ENCODE measurements at places on chromosomes 4 and X.

- no peak for DNase-seq
Measured at GRCh38 chr4:178953447-178954120, 1511.3 kb upstream of the AGA start.

- DNase-seq, result no peak
Measured at GRCh38 chrX:153768311-153769157, 4.5 kb downstream of the PLXNB3 start.

GRCh38 chr4:100872811-100873210 lies 355.0 kb upstream of the EMCN start:
- no peak for DNase-seq

DNA sequence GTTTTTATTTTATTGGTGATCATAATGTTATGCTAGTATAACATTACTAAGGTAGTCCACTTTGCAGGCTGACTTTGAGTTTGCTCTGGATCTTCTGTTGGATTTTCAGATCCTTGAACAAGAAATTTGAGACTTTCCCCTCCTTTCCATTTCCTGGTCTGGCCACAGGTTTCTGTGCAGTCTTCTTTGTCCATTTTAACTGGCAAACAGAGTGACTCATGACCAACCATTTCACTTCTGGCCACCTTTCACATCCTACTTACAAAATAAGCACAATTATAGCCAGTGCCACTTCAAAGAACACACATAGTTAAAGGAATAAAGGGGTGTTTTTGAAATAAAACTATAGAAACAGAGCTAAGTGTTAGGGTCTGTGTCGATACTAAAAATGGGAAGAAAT lies 8.4 kb downstream of the ANK2 start:
- DNase-seq, result no peak

DNA sequence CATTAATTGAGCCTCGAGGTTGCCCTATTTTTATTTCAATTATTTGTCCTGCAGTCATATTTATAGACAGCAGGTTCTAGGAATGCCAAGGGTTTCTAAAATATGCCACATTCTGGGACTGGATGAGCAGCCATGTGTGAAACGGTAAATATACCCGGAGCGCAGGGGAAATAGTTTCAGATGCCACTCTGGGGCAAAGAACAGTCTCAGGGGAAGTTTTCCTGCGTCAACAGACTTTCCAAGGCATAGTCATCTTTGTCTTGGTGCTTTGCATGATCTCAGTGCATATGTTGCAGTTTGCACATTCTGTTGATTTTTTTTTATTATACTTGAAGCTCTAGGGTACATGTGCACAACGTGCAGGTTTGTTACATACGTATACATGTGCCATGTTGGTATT lies 71.0 kb downstream of the GPAT3 start:
- DNase-seq, result no peak

DNA sequence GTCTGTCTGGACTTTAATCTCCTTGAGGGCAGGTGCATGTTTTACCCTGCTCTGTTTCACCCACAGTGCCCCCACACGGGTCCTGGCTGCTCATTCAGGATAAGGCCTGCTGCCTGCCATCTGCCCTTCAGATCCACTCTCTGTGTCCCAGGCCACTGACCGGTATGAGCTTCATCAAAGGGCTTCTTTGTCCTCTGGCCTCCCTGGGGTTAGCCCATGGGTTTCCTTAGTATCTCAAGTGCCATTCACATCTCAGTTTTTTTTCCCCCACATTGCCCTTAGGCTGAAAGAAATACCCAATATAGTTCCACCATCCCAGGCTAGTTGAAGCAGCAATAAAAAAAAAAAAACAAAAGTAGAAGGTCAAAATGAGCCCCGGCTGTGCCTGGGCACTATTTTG lies 9.3 kb downstream of the CD99L2 start:
- DNase-seq, result no peak

- peak; percentile 46 for DNase-seq
Measured at GRCh38 chrX:133792198-133792953, 193.0 kb downstream of the GPC3 start.

DNA sequence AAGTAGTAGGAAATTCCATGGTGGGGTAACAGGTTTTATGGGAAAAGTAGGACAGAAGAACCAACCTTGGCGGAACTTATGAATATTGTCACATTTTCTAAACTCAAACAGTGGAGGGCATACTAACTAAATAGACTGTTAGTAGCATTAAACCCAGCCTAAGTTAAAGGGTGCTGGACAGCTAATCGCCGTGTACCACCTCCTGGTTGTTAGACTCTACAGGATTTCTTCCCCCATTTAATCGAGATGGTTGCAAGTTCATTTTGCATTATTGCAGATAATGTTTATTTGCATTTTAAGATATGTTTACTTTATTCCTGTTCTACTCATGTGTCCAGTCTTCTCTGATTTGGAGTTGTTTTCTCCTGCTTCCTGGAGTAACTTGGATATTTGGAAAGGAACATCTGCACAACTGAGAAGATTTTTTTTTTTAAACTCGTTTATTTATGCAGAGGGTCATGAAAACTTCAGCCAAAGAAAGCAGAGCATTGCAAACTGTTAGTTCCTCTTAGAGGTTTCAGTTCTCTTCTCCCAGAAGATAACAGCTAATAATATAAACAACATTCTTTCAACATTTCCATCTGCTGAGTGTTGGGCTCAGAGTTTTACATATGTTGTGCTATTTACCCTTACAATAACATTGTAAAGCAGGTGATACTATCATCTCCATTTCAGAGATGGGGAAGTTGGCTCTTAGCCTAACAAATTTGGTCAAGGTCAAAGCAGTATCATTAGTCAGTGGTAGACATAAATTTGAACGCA lies 51.5 kb upstream of the TBC1D9 start:
- DNase-seq, result no peak

- DNase-seq, result no peak
Measured at GRCh38 chrX:119419146-119419545, 20.0 kb downstream of the SLC25A43 start.

- no peak for DNase-seq
Measured at GRCh38 chr4:183515411-183515810, 10.6 kb downstream of the ING2 start.

DNA sequence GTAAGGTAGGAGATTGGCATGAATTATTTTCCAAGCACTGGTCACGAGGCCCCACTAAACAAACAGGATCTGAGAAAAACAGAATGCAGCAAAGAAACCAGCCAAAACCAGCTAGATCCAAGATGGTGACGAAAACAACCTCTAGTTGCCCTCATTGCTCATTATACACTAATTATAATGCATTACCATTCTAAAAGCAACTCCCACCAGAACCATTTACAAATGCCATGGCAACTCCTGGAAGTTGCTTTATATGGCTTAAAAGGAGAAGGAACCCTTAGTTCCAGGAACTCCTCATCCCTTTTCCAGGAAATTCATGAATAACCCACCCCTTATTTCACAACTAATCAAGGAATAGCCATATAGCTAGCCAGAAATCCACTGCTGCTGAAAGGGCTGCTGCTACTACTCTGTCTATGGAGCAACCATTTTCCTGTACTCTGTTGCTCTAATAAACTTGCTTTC lies 69.3 kb downstream of the ABCB7 start:
- no peak for DNase-seq

DNA sequence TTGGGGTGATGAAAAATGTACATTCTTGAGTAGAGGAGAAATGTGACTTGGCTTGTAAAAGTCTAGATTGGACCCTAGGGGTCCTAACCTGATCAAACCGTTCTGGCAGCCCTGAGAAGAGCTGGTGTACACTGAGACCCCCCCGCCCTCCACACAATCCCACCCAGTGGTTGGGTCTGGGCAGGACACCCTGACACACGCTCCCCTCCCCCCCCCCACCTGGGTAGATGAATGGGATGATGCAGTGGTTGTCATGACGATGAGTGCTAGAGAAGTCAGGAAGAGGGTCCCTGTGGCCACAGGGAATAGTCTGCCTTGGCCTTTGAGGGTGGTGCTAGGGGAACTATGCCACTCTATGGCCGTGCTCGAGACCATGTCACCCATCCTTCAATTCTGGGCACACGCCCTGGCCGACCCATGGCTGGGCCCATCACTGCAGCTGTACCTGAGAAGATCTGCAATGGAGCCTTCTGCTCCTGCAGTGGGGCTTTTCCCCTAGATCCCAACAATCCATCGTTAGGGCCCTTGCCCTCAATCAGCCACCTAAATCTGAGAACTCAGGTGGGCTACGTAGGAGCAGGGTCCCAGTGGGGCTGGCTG lies 4.4 kb downstream of the CDK16 start:
- DNase-seq, result no peak

- no peak for DNase-seq
Measured at GRCh38 chr4:140136509-140136908, 17.5 kb downstream of the MAML3 start.

- no peak for DNase-seq
Measured at GRCh38 chr4:21688596-21689265, 259.8 kb downstream of the KCNIP4 start.

GRCh38 chrX:103344606-103345005 lies 11.7 kb upstream of the TCEAL9 start:
- no peak for DNase-seq

DNA sequence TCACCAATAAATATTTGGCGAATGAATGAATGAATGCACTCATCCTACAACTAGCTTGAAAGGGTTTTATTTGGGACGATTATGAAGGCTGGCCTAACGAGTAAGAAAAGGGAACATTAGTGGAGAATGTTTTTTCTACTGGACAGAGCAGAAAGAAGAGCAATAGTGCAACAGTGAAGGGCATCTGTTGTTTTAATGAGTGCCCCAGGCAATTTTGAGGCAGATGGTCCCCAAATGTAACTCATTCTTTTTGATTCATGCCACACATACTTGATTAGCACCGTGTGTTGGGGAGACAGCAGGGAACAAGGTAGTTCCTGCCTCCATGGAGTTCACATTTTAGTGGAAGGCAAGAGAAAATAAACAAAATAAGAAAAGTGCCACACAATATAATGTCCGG lies 22.7 kb upstream of the INTS6L start:
- no peak for DNase-seq

- no peak for DNase-seq
Measured at GRCh38 chrX:68644861-68645260, 2.6 kb upstream of the STARD8 start.

GRCh38 chr4:168787334-168787733 lies 222.7 kb downstream of the CBR4 start:
- DNase-seq, result no peak

DNA sequence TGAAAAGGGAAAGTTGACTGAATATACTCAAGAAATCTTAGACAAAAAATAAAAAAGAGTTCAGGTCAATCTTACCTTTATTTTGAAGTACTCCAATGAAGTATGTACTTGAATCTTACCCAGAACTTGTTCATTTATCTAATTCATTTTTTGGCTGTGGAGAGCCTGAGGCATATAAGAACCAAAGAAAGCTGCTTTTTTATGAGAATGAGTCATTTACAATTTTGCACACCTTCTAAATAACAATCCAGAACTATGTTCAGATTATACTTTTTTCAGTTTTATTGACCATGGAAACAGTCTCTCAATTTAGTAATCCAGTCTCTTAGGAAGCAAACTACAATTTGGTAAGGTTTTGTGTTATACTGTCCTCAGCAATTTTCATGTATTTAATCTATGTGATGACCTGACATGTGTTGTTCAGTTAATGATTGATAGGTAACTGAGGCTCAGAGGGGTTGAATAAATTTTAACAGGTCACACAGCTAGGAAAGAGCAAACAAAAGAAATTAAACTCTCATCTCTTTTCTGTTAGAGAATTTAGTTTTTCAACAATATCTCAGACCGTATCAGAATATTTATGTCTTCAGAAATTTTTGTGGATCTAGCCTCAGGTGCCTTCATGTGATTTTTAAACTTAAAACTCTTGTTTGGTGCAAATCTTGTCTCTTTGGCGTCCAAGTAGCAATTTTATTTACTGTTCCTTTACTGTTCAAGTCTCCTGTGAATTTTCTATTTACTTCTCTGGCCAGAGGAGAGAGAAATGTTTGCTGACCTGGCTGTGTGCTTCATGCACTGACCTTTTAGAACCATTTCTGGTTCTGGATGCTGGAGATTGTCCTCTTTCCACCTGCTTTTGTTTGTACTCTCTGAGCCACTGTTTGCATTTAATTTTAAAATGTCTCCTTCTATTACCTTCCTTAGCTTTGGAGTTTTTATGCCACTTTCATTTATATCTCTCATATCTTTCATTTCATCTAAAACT lies 1453.4 kb downstream of the STIM2 start:
- no peak for DNase-seq

GRCh38 chr4:9835430-9835829 lies 54.0 kb downstream of the DRD5 start:
- no peak for DNase-seq

DNA sequence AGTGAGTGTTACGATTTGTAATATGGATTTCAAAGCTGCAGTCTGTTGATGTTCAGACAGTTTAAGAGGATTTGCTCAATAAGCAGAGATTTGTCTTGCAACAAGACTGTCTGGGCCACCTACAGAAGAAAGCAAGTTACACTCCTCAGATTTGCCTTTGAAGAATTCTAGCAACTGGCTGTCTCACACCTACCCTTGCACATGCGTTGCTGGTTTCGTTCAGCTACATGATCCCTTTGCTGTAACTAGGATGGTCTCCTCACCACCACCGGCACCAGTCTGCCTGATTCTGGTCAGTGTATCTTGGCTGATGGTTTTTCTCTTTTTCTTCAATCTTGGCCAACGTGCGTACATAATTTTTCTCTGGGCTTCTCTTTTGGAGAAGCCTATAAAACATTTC lies 172.7 kb upstream of the LCORL start:
- no peak for DNase-seq

DNA sequence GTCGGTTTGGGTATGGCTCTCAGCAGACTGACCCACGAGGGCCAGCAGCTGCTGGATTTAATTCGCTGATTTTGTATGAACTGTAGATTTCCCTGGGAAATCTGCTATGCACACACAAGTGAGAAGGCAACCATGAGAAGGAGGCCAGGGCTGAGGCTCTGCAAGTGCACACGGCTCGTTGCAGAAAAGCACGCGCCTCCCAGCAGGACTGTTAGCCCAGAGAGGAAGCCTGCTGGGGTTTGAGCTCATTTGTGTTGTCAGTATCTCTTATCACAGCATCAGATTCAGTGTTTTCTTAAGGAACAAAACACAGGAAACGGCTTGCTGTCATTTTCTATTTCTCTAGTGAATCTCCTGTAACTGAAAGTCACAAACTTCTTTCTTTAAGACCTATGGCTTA lies 296.2 kb upstream of the FAT1 start:
- no peak for DNase-seq

GRCh38 chr4:856225-856901 lies 30.4 kb upstream of the CPLX1 start:
- no peak for DNase-seq

DNA sequence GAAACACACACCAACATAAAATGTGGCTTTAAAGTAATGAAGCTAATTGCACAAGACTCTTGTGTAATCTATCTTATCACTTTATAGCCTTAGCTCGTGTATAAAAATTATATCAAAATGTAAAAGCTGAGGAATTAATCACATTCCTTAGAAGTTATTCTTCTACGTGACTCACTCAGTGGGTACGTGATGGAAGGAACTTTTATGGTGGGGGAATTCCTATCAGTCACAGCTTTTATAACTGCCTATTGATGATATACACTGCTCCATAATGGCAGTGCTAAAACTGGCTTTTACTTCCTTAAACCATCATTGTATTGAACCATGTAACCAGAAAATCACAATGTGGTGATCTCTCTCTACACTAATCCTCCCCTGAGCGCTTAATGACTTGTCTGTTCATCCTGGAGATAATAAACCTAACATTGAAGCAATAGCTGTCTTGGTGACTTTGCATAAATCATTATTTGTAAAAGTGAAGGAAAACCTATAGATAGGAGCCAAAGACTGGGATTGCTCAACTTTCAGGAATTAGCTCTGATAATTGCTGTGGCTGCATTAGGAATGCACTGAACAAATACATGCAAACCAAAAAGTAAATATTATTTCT lies 276.7 kb downstream of the GBA3 start:
- no peak for DNase-seq

- no peak for DNase-seq
Measured at GRCh38 chrX:38999967-39000745, 198.9 kb downstream of the MID1IP1 start.

- no peak for DNase-seq
Measured at GRCh38 chr4:121975784-121976183, 23.9 kb upstream of the TRPC3 start.

All from stimulated activated CD8-positive, alpha-beta memory T cell treated with anti-CD3 and anti-CD28 coated beads, Interleukin-4, amount 100 ng/mL, for 24 hours (primary cell).